ENCODE measurements at places on chromosomes 7 and 10. TPM values are rescaled to one million over a fixed set of nuclear protein-coding genes. Genes with fewer than 3 reads are reported as not detected.
A peak's percentile ranks its signal among the peaks of the same experiment; 100 is the strongest.

- DNase-seq, result peak; percentile 80
Measured at GRCh38 chr10:73493781-73494180, 2.0 kb downstream of the PPP3CB start.

GRCh38 chr10:79249186-79250121, 97.8 kb upstream of the PPIF start:
- DNase-seq, result no peak

GRCh38 chr7:157490465-157490912, 153.7 kb downstream of the DNAJB6 start:
- peak; percentile 19 for DNase-seq

GRCh38 chr7:151400626-151401315, 9.1 kb downstream of the WDR86 start:
- no peak for DNase-seq

DNA sequence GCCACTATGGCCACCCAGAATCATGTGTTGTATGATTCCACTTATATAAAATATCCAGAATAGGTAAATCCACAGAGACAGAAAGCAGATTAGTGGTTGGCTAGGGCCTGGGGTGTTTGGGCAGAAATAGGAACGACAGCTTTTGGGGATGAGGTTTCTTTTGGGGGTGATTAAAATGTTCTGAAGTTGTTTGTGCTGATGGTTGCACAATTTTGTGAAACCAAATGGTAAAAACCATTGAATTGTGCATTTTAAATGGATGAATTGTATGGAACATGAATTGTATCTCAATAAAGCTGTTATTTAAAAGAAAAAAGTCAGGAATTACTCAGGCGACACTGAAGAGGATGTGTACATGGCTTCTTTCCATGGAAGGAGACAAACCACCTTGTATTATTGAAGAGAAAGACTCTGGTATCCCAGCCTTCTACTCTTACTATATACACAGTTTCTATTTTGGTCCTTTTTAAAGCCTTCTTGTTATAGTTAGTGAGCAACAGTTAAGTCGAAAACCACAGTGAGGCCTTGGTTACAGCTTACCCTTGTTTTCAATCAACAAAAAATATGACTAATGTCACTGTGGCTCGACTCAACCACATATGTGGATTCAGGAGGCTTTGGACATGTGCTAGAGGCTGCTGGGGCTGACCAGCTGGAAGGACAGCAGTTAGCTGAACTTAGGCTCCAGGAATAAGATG, 57.1 kb upstream of the KMT2E start:
- peak; percentile 98 for DNase-seq

DNA sequence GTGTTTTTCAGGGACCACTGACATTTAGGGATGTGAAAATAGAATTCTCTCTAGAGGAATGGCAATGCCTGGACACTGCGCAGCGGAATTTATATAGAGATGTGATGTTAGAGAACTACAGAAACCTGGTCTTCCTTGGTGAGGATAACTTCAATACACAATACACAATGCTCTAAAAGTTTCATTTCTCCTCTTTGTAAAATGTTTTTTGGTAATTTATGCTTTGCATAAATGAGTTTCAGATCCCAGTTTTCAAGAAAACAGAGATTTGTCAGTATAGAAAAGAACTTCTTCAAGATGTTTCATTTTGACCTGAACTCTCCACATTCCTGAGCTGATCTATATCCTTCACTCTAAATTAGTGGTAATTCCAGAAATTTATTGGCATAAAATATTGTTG, 14.2 kb downstream of the ZNF92 start:
- no peak for DNase-seq

OR13A1 gene
- total RNA-seq, result not detected

OR6B1 gene
- not detected for total RNA-seq

MACC1 gene
- under 0.01 TPM for total RNA-seq

- peak; percentile 41 for DNase-seq
Measured at GRCh38 chr10:29783201-29783947, 148.6 kb upstream of the SVIL start.

DNA sequence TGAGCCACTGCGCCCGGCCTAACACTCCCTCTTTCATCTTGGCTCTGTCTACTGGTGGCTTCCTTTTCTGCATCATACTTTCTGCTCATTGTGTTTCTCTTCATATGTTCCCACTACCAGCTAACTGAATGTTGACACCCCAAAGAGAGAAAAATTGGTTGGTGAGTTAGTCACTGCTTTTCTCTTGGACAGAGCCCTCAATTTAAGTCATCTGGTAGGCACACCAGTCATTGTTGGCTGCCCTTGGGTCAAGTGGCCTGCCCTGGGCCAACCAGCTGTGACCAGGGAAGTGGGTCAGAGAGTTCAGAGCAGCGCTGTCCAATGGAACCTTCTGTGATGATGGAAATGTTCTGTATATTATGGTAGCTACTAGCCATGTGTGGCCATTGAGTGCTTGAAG, 52.0 kb downstream of the GRK5 start:
- no peak for DNase-seq

DNA sequence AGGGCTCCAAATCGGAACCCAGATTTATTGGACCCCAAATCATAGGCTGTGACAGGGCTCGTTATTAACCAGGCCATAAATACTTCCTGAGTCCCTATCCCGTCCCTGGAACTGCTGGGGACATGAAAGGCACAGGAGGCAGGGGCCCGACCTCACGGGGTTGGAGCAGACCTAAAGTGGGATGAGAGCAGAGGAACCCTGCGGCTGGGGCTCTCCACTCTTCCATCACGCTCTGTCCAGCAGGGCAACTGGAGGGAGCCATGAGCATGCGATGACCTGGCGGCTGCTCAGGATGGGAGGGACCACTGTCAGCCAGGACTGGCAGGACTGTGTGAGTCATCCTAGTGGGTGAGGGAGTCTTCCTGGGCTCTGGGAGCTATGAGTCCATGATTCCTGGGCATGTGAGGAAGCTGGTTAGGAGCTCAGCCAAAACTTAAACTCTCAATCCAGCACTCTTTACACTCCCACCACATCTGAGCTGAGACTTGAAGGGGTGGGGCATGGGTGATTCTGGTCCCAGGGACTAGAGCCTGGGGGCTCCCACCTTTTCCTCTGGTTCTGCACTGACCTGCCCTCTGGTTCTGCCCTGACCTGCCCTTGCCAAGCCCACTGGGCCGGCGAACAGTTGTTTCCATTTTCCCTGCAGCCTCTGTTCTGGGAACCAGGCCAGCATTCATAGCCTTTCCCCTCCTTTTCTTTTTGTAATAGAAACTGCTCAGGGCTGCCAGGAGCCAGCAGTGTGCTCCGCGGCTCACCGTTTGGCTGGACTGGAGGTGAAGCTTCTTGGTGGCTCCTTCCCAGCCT, 47.1 kb downstream of the SYPL1 start:
- peak; percentile 88 for DNase-seq

C7orf57 gene
- not detected for total RNA-seq

All from IMR-90 (cell line).